Fibroblast of skin of scalp (primary cell): ENCODE measurements at places on chromosomes 1 and 21.

- DNase-seq = no peak
Measured at GRCh38 chr1:119544165-119544762, 37.3 kb downstream of the HSD3B1 start.

GRCh38 chr1:147579934-147580537 lies 38.7 kb downstream of the BCL9 start:
- peak; percentile 21 for DNase-seq

GRCh38 chr1:4110888-4111287 lies 210.8 kb upstream of the C1orf174 start:
- DNase-seq = no peak

GRCh38 chr1:228781161-228781808 lies 46.0 kb downstream of the RHOU start:
- peak; percentile 56 for DNase-seq

GRCh38 chr1:172122381-172122780 lies 281.1 kb downstream of the DNM3 start:
- DNase-seq = no peak

DNA sequence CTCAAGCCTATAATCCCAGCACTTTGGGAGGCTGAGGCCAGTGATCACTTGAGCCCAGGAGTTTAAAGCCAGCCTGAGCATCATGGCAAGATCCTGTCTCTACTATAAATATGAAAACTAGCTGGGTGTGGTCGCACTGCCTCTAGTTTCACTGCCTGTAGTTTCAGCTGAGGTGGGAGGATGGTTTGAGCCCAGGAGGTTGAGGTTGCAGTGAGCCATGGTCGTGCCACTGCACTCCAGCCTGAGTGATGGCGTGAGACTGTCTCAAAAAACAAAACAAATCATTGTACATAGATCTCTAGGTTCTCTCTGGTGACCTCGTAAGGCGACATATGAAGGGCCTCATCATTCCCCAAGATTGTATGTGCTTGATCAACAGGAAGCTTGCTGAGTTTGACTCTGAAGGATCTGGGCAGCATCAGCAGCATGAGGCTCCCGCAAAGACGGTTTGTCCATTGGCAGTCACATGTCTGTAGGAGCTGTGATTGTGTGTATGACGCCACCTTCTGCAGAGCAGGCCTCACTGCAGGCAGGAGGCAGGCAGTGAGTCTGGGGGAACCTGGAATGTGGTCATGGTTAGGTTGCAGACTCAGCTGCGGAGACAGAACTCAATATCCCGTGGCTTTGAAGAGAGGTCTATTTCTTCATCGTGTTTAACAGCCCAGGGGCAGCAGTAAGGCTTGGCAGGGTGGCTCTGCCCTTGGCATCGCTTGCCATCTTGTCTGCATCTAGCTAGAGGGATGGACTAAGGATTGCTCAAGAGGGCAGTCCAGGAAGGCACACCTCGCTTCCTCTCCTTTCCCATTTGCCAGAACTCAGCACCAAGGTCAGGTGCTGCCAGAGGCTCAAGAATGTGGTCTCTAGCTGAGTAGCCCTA lies 14.0 kb downstream of the ATP5PO start:
- peak; percentile 80 for DNase-seq
